ENCODE measurements at places on chromosomes 2 and 18. TPM values are rescaled to one million over a fixed set of nuclear protein-coding genes. Genes with fewer than 3 reads are reported as not detected.
A peak's percentile ranks its signal among the peaks of the same experiment; 100 is the strongest.

The DTNA gene
- 0.40 TPM for total RNA-seq

The FSHR gene
- not detected for total RNA-seq

The RFX8 gene
- not detected for total RNA-seq

The BMP10 gene
- total RNA-seq: not detected

The DHRS9 gene
- not detected for total RNA-seq

DNA sequence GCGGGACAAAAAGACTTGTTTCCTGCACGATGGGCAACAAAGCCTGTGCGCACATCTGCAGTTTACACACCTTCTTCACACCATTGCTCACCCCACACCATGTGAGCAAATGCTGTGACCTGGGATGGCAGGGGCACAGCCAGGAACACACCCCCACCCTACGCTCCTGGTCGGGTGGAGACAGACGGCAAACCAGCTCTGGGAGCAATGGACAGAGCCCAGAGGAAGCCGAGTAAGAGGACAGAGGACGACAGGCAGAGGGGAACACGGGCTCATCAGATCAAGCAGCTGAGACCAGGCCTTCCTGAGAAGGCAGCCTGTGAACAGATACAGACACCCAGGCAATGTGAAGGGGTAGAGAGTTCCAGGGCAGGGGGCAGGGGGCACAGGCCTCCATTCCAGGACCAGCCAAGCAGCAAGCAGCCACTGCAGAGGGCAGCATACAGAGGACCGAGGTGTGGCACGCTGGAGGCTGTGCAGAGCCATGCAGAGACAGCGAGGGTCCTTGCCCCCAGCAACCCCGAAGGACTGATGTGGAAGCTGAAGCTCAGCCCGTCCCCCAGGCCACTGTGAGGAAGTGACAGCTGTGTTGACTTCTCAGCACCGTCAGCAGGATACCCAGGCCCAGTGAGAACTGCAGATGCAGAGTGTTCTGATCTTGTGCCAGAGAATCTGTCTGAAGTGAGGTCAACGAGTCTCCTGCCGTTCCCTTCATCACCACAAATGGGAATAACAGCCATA is 46.2 kb downstream of the PARD6G start:
- no peak overlapping the region for H3K4me3 ChIP-seq
- H3K27me3 ChIP-seq: peaks cover 38% of the 10 kb centered on the region
- no peak for DNase-seq
- H3K4me1 ChIP-seq: peaks cover 16% of the 10 kb centered on the region

DNA sequence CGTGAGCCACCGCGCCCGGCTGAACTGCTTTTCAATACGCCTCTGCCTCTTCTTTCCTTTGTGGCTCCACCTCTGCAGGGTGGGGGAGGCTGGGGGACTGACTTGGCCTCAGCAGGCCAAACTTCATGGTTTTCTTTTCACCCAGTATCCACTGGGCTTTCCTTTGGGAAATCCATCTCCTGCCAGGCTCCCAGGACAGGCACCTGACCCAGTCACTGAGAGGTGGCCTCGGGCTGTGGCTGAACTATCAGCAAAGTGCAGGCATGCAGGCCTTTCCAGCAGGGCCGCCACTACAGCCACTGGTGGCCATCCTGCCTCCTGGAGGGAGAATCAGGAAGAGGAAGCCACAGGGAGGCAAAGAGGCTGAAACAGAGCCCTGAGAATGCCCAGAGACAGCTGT is 33.4 kb upstream of the SEMA4C start:
- no peak for DNase-seq
- no peak overlapping the region for H3K4me3 ChIP-seq
- no peak overlapping the region for H3K27ac ChIP-seq
- H3K36me3 ChIP-seq: no peaks in the 10 kb centered on the region
- H3K4me1 ChIP-seq: no peaks in the 10 kb centered on the region

DNA sequence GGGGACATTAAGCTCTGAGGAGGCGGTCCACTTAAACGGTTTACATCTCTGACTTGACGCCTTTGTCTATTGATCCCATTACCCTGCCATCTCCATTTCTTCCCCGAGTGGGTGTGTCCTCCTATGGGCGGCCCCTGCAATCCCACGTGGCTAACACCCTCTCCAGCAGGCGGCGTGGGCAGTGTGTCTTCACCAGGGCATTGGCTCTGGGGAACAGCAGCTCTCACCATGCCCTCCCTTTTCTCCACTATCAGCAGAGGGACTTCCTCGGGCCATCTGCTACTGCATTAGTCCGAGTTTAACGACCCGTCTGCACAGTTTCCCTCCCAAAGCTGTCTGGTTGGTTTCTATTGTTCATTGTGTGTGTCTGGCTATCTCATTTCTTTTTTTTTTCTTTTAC is 511.9 kb upstream of the NRP2 start:
- no peak overlapping the region for H3K27ac ChIP-seq
- no peaks in the 10 kb centered on the region for H3K36me3 ChIP-seq
- H3K4me3 ChIP-seq: no peak overlapping the region

GRCh38 chr18:51051105-51051712 is 21.2 kb downstream of the SMAD4 start:
- DNase-seq: no peak
- H3K27ac ChIP-seq: no peak overlapping the region
- peaks cover 30% of the 10 kb centered on the region for H3K36me3 ChIP-seq
- no peak overlapping the region for H3K4me3 ChIP-seq
- peaks cover 38% of the 10 kb centered on the region for H3K4me1 ChIP-seq

- no peak overlapping the region for H3K4me3 ChIP-seq
- no peak overlapping the region for H3K27ac ChIP-seq
- DNase-seq: no peak
- H3K27me3 ChIP-seq: no peaks in the 10 kb centered on the region
Observed at GRCh38 chr2:105943977-105944376, 199.3 kb downstream of the NCK2 start.

GRCh38 chr2:10285556-10286198 is 17.0 kb upstream of the HPCAL1 start:
- H3K36me3 ChIP-seq: no peaks in the 10 kb centered on the region
- no peak overlapping the region for H3K4me3 ChIP-seq
- H3K4me1 ChIP-seq: peaks cover 6% of the 10 kb centered on the region
- no peak overlapping the region for H3K27ac ChIP-seq

GRCh38 chr2:188519136-188519535 is 227.5 kb downstream of the GULP1 start:
- no peak overlapping the region for H3K4me3 ChIP-seq
- no peak for DNase-seq
- no peaks in the 10 kb centered on the region for H3K4me1 ChIP-seq
- no peaks in the 10 kb centered on the region for H3K36me3 ChIP-seq
- H3K27me3 ChIP-seq: peaks cover 1% of the 10 kb centered on the region
- no peak overlapping the region for H3K27ac ChIP-seq

DNA sequence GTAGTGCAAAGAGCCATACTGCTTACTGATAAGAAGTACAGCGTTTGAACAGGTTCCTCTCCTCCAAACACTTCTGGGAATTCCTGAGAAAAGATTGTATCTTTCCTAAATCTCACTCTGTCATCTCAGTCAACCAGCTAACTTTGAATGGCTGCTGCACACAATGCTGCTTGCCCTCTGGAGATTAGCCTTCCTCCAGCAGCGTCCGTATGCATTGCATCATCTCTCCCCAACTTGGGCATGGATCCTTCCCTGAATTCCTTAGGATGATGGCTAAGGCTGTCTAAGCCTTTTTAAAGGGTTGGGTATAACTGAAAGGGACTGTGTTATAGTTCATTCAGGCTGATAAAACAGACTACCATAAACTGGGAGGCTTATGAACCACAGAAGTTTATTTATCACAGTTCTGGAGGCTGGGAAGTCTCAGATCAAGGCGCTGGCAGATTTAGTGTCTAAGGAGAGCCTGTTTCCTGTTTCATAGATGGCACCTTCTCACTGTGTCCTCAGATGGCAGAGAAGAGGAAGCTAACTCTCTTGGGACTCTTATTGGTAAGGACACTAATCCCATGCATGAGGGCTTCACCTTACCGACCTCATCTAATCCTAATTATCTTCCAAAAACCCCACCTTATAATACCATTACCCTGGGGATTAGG is 105.3 kb downstream of the PAX3 start:
- no peak overlapping the region for H3K27ac ChIP-seq
- peaks cover 2% of the 10 kb centered on the region for H3K27me3 ChIP-seq
- no peaks in the 10 kb centered on the region for H3K4me1 ChIP-seq
- no peaks in the 10 kb centered on the region for H3K36me3 ChIP-seq
- no peak for DNase-seq
- no peak overlapping the region for H3K4me3 ChIP-seq

DNA sequence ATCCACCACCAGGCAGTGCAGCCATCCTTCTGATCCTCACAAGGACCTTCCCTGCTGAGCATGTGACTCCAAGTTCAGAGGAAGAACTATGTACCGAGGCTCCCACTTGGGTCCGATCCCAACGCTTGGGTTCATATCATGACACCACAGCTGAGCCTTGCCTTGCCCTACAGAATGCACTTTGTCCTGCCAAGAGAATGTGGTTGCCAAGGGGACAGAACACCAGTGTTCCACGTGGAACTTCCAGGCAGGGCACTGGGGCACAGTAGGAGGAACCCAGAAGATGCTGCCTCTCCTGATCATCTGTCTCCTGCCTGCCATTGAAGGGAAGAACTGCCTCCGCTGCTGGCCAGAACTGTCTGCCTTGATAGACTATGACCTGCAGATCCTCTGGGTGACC is at the start of gene TEX51:
Gene TEX51 (plus strand): TSS at position 255 of the 400 bp plus-strand sequence. CDS start 29 bp downstream, at position 284.
- no peak for DNase-seq
- no peak within 1 kb of the TSS for H3K4me3 ChIP-seq
- no peaks in the 10 kb centered on the region for H3K36me3 ChIP-seq
- no peaks in the 10 kb centered on the region for H3K4me1 ChIP-seq

DNA sequence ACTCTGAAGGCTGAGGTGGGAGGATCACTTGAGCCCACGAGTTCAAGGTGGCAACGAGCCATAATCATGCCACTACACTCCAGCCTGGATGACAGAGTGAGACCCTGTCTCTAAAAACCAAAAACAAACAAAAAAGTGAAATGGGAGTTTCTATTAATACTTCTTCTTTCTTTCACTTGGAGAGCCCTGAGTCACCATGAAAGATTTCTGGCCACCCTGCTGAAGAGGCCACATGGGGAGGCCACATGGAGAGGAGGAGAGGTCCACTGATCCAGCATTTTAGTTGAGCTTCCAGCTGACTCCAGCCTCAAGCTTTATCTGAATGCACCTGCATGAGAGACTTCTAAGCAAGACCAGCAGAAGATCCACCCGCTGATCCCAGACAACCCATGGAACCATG is 74.2 kb upstream of the LAPTM4A start:
- no peaks in the 10 kb centered on the region for H3K27me3 ChIP-seq
- H3K27ac ChIP-seq: no peak overlapping the region
- H3K36me3 ChIP-seq: no peaks in the 10 kb centered on the region

GRCh38 chr2:225002039-225002655 is 40.1 kb downstream of the DOCK10 start:
- peaks cover 46% of the 10 kb centered on the region for H3K36me3 ChIP-seq
- H3K27me3 ChIP-seq: no peaks in the 10 kb centered on the region
- H3K27ac ChIP-seq: peak overlapping the region; percentile 83
- peak; percentile 80 for DNase-seq
- peaks cover 83% of the 10 kb centered on the region for H3K4me1 ChIP-seq

All from activated CD8-positive, alpha-beta T cell treated with anti-CD3 and anti-CD28 coated beads for 36 hours (primary cell).